ENCODE measurements at places on chromosomes 12 and 14.

- no peak for DNase-seq
These were observed 42.0 kb downstream of the GPHB5 start for GRCh38 chr14:63276492-63277342.

DNA sequence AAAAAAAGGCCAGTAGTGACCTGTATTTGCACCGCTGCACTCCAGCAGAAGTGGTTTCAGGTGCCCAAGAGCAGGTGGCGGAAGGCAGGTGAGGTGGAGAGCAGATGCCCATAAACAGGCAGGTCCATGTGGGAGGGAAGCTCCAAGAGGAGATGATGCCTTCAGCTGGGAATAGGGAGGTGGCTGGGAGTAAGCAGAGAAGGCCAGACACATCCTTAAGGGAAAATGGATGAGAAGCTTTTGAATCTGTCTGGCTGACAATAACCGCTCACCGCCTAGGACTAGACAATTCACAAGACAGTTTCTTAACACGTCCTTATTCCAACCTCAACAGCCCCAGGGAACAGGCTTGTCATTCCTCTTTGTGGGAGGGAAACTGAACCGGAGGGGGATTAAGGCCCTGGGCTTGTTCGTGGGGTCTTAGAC lies 43.9 kb upstream of the PLEKHG6 start:
- DNase-seq = no peak

DNA sequence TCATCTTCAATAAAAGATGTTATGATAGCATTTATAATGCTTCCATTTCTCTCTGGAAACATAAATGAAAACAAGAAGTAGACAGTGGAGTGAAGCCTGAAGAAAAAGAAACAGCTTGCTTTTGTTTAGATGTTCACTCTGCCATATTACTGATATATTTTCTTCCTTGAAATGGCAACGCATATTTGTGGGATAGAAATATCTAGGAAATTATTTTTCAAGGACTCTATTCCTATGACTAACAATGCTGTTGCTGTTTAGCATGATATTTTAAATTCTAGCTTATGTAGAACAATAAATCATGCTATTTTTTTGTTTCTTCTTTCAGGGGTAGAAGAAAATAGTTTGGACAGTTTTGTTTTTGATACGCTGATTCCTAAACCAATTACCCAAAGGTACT lies 359.0 kb downstream of the NAV3 start:
- no peak for DNase-seq

- no peak for DNase-seq
These were observed 273.1 kb downstream of the ZFP36L1 start for GRCh38 chr14:68519671-68520187.

DNA sequence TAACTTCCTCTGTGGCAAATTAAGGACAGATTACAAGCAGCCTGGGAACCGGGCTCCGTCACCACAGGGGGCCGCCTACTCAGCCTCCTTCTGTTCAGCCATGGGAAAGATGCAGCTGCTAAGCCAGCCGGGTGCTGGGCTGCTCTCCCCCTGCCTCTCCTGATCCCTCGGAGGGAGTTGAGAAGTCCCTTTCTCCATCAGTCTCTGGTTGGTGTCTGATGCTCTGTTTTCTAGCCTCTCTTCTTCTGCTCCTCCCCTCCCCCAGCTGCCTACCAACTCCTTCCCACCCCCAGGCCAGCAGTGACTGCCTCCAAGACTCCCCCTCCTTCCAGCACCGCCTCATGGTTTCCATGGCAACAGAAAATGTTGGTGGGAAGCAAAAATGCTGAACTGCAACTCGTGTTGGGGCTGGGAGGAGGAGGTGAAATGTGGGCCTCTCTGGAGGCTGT lies 486.7 kb downstream of the APAF1 start:
- DNase-seq = no peak

DNA sequence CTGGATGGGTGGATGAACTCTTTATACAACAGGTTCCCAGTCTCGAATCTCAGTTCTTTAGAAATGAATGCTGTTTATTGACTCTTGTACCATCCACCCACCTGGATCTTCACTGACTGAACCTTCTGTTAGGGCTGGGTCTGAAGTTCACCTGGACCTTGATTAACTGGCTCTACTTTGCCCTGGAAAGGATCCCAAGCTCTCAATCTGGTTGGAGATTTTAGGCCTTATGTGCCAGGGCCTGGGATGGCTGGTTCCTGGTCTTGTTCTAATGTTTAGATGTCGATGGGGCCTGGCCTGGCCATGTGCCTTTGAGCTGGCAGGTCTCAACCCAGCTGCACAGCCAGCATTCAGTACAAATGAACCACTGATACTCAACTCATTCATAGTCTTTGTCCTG lies 76.5 kb upstream of the MED13L start:
- DNase-seq = no peak

GRCh38 chr14:90675399-90675798 lies 140.8 kb downstream of the TTC7B start:
- no peak for DNase-seq
